ENCODE measurements at places on chromosomes 1 and 21. TPM values are rescaled to one million over a fixed set of nuclear protein-coding genes. Genes with fewer than 3 reads are reported as not detected.

DNA sequence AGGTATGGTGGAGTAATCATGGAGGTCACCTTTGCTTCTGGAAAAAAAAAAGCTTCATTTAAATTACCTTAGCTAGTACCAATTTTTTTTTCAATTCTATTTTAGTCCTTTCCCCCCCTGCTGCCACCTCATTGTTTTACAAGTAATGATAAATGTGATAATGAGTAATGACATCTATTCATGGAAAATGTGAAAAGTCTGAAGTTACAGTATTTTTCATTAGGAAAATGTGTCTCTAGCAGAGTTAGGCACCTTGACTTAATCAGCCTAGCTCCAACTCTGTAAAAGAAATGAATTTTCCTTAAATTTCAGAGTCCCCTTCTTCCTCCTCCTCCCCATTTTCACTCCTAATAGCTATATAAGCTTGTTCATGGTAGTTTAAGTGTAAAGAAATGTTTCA lies 204.9 kb upstream of the USP25 start:
- no peak for DNase-seq

DNA sequence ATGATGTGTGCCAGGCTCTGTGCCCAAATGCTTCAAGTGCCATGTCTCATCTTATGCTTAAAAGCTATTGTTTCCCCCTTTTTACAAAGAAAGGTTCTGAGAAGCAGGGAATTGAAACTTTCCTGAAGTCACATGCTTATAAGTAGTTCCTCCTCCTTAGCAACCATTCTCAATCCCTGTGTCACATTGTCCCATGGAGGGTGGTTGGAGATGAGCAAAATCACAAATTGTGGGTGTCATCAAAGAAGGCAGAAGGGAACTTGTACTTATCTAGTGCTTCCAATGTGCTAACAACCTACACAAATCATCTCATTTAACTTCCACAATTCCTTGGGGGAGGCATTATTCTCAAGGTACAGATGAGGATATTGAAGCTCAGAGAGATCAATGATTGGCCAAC lies 10.1 kb upstream of the ERICH3 start:
- no peak for DNase-seq

GRCh38 chr21:18252680-18253079 lies 8.0 kb downstream of the CHODL start:
- DNase-seq: peak; percentile 67

DNA sequence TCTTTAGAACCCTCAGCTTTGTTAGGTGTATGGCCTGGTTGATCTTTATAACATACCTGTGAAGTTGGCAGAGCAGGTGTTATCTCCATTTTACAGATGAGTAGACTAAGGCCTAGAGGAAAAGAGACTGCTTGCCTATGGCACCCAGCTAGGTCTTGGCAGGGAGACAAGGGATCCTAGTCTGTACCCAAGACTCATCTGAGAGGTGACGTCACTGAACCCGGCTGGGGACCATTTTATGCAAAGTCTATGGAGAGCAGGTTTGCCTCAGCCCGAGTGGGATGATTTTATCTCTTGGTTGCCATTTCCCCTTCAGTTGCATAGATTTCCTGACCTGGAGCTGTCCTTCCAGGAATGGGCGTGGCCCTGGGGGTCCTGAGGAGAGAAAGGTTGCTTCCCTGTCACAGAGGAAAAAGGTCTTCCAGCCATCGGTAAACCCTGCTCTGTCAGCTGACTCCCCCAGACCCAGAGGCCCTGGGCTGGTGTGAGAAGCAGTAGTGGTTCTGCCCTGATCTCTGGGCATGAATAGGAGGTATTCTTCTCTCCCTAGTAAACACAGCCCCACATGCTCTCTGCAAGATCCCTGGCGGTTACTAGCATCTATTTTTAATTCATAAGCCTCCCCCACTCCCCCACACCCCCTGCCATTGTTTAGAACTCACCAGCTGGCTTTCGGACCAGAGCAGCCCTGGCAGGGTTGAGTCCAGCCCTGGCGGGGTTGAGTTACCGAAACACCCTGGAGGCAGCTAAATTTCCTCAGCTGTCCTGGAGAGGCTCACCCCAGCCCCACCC lies 19.6 kb downstream of the TMCC2 start:
- DNase-seq: peak; percentile 91

DNA sequence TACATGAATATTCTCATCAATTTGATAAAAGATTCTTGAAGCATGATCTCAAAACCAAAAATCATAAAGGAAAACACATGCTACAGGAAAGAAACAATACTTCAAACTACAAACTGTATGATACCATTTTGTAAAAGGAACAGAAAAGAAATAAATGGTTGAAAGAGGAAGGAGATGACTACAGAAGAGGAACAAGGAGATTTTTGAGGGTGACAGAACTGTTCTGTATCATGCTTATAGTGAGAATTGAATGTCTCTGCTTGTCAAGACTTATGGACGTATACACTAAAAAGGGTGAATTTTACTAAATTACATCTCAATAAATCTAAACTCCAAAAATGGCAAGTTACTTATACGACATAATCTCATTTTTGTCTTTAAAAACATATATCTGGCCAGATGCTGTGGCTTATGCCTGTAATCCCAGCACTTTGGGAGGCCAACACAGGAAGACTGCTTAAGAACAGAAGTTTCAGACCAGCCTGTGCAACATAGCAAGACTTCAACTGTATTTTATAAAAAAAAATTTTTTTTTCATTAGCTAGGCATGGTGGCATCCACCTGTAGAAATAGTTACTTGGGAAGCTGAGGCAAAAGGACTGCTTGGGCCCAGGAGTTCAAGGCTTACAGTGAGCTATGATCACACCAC lies 125.4 kb downstream of the EIF4G3 start:
- no peak for DNase-seq

GRCh38 chr1:113146242-113147072 lies 73.5 kb downstream of the LRIG2 start:
- DNase-seq: no peak

DNA sequence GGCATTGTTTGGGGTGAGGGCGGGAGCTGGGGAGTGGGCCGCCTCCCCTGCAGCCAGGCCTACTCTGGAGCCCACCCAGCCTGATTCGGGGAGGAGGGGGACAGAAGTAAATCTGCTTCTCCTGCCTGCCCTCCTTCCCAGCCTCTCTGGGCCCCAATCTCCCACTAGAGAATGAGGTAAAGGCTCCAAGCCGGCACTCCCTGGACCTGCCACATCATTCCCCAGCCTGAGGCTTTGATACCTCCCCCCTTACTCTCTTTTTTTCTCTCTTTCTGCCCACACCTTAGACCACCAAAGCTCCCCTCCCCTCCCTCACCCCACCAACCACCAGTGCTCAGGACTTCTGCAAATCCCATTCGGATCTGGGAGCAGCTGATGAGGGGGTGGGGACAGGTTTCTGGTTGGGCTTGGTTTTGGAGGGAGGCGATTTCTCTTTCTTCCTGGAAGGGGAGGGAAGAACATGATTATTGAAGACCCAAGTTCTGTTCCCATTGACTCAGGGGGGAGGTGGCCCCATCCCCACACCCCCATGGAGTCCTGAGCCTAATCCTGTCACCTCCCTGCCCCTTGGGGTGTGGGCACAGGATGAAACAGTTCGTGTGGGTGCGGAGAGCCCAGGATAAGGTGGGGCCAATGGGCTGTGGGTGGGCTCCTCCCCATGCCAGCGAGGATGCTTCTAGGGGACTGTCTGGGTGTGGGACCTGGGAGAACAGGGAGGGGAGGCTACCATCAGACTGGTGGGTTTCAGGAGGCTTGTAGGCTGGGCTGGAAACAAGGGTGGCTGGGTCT lies 1.3 kb downstream of the MAP7D1 start:
- peak; percentile 81 for DNase-seq

DNA sequence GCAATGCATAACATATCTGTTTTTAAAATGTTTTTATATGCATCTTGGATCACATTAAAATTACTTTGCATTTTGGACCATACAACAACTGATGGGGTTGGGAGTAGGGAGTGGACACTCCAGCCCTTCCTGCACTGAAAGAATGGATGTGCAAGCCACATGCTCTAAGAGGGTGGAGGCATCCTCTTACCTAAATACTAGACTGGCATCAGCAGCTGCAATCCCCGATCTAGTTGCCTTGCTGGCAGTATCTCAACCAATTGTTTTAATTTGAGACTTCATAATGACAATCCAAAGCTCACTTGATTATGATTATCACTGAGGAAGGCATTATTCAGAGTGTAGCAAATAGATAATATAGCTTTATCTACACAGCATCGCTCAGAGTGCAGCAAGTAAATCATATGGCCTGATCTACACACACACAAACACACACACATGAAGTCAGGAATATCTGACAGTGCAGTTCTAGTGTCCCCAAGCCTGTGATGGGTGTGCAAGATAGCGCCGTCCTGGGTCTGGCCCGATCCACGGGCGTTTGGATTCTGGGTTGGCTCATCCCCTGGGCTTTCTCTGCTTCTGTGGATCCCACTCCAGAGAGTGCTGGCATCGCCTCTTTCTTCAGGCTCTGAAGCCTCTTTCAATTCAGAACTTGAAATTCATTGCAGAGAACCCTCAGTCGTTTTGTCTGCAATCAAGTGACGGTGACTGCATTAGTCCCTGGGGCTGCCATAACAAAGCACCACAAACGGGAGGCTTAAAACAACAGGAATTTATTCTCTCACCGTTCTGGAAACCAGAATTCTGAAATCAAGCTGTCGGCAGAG lies 181.3 kb downstream of the ETS2 start:
- DNase-seq: peak; percentile 81

OR6K3 gene
- total RNA-seq: not detected

DNA sequence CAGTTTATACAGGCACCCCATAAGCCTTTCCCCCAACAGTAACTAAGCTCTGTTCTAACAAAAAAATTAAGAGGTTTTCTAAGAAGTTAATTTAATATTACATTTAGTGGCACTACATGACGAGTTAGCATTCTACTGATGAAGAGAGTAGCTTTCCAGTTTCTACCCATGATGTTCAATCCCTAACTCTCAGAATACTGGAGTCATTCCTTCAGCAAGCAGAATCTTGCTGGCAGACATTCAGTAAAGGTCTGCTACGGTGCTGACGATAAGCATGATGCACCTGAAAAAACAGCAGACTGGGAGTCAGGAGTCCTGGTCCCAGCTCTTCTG lies 24.5 kb downstream of the SRSF4 start:
- no peak for DNase-seq

GRCh38 chr1:234956821-234957329 lies 171.8 kb downstream of the TOMM20 start:
- DNase-seq: peak; percentile 81

DNAJC6 gene
- total RNA-seq: 2.9 TPM

GRCh38 chr1:21691739-21692138 lies 22.6 kb upstream of the RAP1GAP start:
- no peak for DNase-seq
